Fibroblast of upper back skin (primary cell): ENCODE measurements at places on chromosomes 7 and 10.

- no peak for DNase-seq
These were observed 1.5 kb downstream of the ZFAND2A start for GRCh38 chr7:1158203-1159126.

DNA sequence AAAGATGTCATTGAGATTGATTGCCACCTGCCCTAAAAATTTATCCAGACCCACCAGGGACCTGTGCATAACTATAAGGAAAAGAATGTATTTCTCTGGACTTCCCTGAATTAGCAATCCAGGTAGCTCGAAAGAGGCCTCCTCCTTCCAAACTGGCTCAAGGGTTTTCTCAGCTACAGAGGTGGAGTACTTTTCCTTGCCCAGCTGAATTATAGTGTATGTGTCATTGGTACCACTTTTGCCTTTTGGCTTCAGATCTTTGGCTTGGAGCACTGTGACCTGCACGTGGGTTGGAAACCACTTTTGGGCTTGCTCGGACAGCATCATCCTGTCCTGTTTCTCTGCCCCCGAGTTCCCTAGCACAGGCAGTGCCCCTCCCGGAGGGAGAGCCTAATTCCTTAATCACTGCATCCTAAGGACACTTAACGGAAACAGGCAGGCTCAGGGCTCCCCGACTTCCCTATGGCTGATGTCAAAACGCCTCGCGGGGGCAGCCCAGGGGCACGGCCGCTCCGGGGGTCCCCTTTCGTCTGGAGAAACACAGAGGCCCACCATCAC lies 825 bp downstream of the RAB11FIP2 start:
- DNase-seq: peak; percentile 22

DNA sequence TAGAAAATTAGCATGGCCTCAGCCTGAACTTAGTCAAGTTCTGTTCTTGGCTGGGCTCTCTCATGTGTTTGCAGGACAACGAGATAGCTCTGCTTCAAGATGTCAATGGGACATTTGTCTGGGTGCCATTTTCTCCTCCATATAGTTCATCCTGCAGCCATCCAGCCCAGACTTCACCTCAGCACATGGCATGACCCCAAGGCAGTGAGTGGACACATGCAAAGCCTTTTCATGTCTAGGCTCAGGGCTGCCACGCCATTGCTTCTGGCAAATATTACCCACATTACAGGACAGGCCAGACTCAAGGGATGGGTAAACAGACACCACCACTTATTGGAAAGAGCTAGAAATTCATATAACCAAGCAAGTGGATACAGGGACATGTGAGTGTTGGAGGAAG lies 9.3 kb downstream of the AKR1C3 start:
- no peak for DNase-seq

DNA sequence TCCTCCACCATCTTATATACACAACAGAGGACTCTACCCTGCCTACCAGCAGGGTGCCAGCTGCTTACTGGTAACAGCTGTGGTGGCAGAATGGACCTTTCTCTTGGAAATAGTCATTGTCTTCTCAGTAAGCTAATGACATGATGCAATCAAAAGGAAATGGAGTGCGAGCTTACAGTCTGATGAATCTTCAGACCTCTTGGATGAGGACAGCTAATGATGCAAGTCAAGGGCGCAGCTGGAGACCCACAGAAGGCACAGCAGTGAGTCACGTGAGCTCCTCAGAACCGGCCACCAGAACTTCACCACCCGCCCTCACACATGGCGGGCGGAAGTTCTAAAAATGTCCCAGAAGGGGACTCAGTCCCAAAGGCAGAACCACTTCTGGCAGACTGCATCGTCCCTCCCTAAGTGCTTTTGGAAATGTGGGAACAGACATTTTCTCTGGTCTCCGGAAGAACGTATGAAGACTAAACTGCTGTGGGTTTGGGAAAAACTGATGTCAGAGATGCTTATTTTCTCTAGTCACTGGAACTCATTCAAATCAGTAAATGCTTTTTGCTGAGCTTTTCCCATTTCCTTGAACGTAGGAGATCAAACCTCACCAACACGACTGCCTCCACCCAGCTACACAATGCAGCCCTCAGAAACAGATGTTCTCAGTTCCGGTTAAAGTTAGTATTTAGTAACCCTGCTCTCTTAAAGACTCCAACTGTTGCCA lies 96.4 kb downstream of the FAS start:
- DNase-seq: peak; percentile 98

GRCh38 chr10:79163666-79163975 lies 94.9 kb downstream of the ZMIZ1 start:
- DNase-seq: no peak

- no peak for DNase-seq
These were observed 20.7 kb downstream of the NEURL1 start for GRCh38 chr10:103514244-103514643.

- peak; percentile 65 for DNase-seq
These were observed 17.4 kb downstream of the IRF5 start for GRCh38 chr7:128954830-128955802.

GRCh38 chr10:87913156-87913921 lies 49.9 kb downstream of the PTEN start:
- DNase-seq: no peak

DNA sequence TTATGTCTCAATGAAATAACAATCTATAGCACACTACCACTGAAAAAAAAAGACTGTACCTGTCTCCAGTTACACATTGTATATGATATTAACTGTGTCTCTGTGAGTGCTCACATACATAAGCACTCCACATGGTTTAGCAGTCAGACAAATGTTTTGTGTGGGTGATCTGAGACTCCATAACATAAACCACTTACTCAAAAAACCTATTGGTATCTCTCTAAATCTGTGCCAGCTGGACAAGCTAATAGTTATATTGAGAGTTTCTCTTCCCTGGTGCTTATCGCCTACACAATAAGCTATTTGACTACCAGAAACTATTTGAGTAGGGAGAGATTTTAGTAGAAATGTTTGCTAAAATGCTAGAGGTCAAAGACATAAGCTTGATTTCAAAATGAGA lies 190.1 kb upstream of the AGR3 start:
- no peak for DNase-seq

GRCh38 chr7:51025668-51026067 lies 243.0 kb upstream of the GRB10 start:
- no peak for DNase-seq

DNA sequence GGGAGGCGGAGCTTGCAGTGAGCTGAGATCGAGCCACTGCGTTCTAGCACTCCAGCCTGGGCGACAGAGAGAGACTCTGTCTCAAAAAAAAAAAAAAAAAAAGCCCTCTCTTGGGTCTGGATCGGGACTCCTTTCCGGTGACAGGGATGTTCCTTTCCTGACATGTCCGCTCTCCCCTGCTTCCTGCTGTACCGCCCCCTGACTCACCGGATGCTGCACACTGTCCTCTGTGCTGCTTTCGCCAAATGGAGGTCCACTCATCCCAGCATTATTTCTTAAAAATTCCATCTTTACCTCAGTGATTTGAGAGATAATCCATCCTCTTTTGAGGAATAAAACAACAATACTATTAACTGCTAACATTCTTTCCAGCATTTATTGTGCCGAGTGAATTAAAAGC lies 113.8 kb upstream of the EEPD1 start:
- no peak for DNase-seq

DNA sequence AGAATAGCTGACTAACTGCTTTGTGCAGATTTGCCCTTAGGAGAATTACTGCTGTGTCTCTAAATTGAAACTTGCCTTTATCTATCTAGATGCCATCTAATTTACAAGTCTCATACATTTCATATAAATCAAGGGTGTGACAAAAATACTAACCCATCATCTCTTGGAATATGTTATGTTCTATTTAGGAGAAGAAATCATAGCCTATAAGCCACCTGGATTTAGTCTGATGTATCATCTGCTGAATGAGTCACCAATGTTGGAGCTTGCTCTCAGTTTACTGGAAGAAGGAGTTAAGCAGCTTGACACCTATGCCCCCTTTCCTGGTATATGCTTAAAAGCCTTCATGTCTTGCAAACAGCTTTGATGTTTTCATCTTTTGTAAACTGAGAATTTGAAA lies 43.5 kb downstream of the NUP205 start:
- DNase-seq: peak; percentile 8

GRCh38 chr10:122567056-122567660 lies 6.6 kb downstream of the DMBT1 start:
- DNase-seq: no peak

GRCh38 chr10:116733566-116733965 lies 8.8 kb downstream of the HSPA12A start:
- DNase-seq: peak; percentile 70

DNA sequence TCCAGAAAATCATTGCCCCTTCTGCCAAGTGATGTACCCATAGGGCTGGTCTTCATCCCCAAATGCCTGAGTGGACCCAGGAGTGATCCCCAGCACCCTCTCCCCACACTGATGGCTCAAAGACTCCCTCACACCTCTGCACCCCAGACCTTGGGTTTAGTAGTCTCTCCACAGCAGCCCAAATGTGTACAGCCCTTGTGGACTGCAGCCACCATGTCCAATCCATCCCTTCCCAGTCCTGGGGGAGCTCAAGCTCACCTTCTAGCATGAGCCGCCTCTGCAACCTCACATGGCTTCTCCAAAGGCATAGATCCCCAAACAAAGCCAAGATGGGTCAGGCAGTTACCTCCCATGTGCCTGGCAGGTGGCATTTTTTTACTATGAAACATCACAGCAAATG lies 50.1 kb downstream of the PRLHR start:
- DNase-seq: no peak

DNA sequence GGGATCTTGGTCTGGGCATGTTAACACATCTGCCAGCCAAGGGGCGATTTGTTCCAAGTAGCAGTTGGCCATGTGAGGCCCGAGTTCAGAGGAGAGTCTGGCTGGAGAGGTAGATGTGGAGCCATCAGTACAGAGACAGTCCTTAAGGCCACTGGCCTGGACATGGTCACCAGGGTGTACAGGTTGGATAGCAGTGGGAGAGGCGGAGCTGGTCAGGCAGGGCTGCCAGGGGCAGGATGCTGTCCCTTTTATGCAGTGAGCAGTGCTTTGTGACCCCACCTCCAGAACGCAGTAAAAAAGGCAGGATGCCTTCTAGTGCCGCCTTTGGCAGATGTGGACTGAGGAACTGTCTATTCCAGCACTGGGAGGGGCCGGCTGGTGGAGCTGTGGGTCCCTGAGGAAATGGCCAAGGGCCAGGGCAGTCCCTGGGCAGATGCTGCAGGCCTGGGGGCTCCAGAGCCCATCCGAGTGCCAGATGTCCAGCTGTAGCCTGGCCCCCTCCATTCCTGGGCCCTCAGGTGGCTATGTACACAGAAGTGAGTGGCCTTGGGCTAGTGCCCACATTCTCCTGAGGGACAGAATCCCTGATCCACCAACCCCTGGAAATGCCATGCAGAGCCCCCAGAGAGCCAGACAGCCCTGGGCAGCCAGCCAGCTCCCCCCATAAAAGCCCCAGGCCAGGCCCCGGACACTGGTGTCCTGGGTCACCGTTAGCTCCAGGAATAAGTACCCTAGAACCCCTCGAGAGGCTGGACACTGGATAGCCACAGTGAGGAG lies 17.2 kb upstream of the MYL7 start:
- DNase-seq: no peak

- DNase-seq: peak; percentile 76
These were observed 228.4 kb upstream of the DGKB start for GRCh38 chr7:15130666-15131541.

DNA sequence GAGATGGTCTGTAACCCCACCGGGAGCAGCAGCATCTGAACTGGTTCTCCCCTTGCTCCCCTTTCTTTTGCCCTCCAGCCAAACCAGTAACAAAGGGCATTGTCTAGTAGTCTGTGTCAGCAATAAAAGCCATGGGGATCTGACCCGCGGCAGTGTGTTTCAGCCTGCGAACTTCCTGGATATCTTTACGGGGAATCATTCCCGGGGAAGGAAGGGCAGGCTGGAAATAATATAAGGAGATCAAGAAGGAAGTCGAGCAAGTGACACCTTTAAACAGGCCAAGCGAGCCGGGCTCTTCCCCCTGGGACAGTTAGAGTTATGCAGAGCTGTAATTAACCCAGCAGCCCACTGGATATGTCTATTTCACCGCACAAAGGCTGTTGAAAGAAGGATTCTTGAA lies 661.2 kb upstream of the GALNT17 start:
- no peak for DNase-seq

DNA sequence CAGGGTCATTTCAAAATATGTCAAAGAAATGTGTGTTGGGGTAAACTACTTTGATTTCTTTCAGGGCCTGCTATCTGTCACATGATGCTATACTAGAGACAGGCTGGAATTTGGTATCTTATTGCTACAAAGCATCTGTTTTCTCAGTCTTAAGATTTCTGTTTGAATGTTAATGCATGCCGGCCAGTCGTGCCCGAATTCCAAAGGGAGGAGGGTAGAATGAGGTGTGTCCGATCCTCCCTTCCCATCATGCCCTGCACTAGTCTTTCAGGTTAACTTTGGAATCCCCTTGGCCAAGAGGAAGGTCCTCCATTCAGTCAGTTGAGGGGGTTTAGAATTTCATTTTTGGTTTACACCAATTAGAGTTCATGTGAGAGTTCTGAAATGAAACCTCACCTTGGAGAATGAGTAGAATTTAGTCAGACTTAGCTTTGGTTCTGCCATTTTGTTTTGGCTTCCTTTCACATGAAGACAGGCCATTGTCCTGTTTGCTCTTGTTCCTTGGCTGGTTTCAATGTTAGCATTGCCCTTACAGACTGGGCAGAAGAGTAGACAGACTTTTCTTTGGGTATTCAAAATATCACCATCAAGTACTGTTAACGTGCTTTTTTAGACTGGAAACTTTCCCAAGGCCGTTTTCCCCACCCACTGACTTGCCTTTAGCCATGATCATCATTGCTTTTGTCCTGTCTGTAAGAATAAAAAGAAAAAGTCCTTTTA lies 95.8 kb downstream of the CAMK1D start:
- DNase-seq: no peak

GRCh38 chr7:132935608-132936007 lies 146.3 kb downstream of the CHCHD3 start:
- no peak for DNase-seq

- DNase-seq: peak; percentile 29
These were observed 65.7 kb downstream of the VSTM4 start for GRCh38 chr10:49049660-49050059.

DNA sequence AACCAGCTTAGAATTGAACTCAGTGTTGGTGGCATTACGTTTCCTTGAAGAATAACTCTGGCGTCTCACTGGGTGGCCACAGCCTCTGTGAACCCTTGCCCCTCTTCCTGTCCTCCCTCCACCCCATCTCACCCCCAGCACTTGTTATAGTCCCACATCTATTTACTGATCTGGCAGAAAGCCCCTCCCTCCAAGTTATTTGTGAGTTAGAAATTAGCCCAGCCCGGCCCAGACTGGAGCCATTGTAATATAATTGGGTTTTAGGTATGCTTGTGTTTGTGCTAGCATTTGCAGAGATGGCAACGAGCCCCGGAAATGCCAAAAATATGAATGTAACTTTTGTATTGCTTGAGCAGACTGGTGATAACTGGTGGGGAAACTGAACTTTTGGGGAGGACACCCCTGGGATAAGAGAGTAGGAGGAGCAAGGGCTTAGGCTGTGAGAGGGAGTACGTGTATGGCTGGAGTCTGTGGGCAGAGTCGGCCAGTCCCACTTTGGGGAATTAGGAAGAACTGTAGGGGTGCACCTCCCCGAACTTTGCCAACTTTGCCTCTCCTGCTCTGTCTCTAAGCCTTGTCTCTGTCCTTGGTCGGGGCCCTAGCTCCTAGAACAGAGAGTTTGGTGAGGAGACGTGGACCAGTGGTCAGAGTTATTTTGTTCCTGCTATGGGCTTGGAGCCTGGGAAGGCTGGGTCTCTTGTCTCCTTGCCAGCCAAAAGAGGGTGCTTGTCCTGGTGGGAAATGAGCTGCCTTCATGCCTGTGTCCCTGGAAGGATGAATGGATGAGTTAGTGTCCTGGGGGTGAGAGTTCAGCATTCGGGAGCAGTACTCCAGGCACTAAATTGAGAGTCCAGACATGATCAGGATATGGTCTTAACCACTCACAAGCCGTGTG lies 19.3 kb upstream of the TRIM8 start:
- no peak for DNase-seq

- DNase-seq: peak; percentile 59
These were observed 38.0 kb upstream of the TMEM72 start for GRCh38 chr10:44873160-44873559.
